ENCODE measurements at places on chromosomes 1 and 21.

DNA sequence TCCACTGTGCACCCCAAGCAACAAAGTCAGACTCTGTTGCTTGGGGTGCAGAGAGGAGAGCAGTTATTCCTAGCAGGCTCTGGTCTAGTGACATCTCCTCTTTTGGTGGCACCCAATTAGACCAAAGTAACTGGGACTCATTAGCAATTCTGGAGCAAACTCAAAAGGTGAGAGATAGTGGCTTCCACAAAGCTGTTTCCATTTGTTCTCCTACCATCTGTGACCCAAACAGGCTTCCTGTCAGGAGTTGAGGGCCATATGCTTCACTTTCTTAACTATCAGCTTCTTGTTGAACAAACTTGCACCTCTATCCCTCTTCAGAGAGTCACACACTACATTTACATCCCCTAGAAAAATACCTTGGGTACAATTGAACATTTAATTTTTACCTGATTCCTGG lies 1.5 kb upstream of the ATXN7L2 start:
- DNase-seq: no peak

- DNase-seq: peak; percentile 83
These were observed 24.1 kb downstream of the GPR3 start for GRCh38 chr1:27416387-27417111.

- peak; percentile 28 for DNase-seq
These were observed 137.7 kb downstream of the LEPR start for GRCh38 chr1:65558215-65558614.

DNA sequence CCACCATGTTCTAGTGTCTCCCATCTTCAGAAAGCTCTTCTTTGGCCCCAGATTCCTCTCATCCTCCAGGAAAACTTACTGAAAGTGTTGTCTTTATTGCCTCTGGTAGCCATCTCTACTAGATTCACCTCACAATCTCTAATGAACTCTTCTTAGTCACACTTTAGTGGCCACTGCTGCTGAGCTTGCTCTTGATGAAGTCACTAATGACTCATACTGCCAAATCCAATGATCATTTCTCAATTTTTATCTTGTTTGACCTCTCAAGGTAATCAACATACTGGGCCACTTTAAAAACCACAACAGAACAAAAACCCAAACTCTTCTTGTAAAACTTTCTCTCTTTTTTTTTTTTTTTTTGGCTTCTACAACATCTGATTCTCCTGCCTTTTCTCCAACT lies 196.4 kb downstream of the LHX8 start:
- DNase-seq: no peak

GRCh38 chr1:152880316-152880715 lies 2.2 kb downstream of the SMCP start:
- DNase-seq: no peak

GRCh38 chr1:209227171-209227570 lies 356.3 kb upstream of the CAMK1G start:
- DNase-seq: no peak

DNA sequence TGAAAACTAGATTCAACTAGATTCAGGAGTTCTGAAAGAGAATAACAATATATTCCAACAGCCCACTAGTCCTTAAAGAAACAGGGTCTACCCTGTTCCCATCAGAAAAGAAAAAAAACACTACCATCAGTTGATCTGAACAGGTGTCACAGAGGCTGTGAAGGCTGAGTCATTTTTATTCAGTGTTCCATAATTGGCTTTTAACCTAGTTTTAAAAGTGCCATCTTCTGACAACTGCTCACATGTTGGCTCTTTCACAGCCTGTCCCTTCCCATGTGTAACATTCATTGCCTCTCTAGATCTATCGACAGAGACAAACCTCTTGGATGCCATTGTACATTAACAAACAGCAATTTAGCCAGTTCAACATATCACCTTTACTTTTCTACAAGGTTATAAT lies 243.7 kb downstream of the TBX15 start:
- no peak for DNase-seq

Measured in dermis microvascular lymphatic vessel endothelial cell (primary cell).